ENCODE measurements at places on chromosomes 1 and 21.

- peaks cover 22% of the 10 kb centered on the region for H3K4me1 ChIP-seq
- H3K36me3 ChIP-seq, result no peaks in the 10 kb centered on the region
- no peak overlapping the region for H3K27ac ChIP-seq
- no peaks in the 10 kb centered on the region for H3K27me3 ChIP-seq
- DNase-seq, result no peak
These were observed 11.8 kb upstream of the RNPC3 start for GRCh38 chr1:103513711-103514110.

DNA sequence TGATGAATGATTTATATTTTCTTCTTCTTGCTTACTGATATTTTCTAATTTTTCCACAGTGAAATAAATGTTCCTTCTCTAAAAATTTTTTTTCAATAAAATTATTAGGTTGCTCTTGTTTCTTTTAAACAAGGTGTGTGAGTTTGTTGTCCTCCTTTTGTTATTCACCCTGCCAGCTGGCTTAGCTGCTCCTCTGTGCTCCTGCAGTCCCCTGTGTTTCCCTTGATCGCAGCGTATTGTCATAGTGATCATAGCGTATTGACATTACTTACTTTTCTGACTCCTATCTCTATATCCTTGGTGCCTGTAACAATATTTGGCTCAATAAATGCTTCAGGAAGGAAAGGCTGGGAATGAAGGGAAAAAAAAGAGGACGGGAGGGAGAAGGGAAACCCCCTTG lies 24.9 kb upstream of the PODN start:
- peaks cover 3% of the 10 kb centered on the region for H3K4me1 ChIP-seq
- no peaks in the 10 kb centered on the region for H3K27me3 ChIP-seq
- DNase-seq, result no peak
- peaks cover 20% of the 10 kb centered on the region for H3K36me3 ChIP-seq

- H3K36me3 ChIP-seq, result peaks cover 19% of the 10 kb centered on the region
- peaks cover 29% of the 10 kb centered on the region for H3K4me1 ChIP-seq
- no peak for DNase-seq
- H3K27ac ChIP-seq, result no peak overlapping the region
- H3K4me3 ChIP-seq, result peak overlapping the region; percentile 51
These were observed 3.2 kb downstream of the SLC25A33 start for GRCh38 chr1:9542430-9542829.

- DNase-seq, result no peak
- no peaks in the 10 kb centered on the region for H3K36me3 ChIP-seq
- H3K27me3 ChIP-seq, result peaks cover 60% of the 10 kb centered on the region
- H3K27ac ChIP-seq, result no peak overlapping the region
These were observed 67.3 kb upstream of the LAPTM5 start for GRCh38 chr1:30824736-30825429.

GRCh38 chr1:10389271-10389973 lies 9.4 kb upstream of the PGD start:
- no peak for DNase-seq
- H3K4me1 ChIP-seq, result peaks cover 8% of the 10 kb centered on the region
- H3K27ac ChIP-seq, result no peak overlapping the region
- H3K27me3 ChIP-seq, result no peaks in the 10 kb centered on the region
- H3K4me3 ChIP-seq, result no peak overlapping the region
- H3K36me3 ChIP-seq, result peaks cover 3% of the 10 kb centered on the region

DNA sequence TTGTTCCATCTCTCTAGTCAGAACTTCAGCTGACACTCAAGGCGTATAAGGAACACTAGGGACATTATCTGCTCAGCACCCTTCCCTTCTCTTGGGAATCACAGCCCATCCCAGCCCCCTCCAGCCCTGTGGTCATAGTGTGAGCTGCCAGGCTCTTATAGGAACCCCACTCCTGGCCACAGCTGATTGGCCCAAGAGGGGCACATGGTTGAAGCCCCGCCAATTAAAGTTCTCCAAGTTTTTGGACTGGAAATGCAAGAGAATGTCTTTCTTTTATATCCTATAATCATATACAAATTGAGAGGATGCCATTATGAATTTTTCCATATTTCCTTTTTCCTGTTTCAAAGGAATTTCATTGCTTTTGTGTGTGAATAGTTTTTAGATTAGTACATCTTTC lies 40.7 kb downstream of the FOXO6 start:
- DNase-seq, result no peak
- no peaks in the 10 kb centered on the region for H3K36me3 ChIP-seq
- H3K27me3 ChIP-seq, result peaks cover 9% of the 10 kb centered on the region
- no peak overlapping the region for H3K27ac ChIP-seq
- H3K4me1 ChIP-seq, result no peaks in the 10 kb centered on the region

GRCh38 chr1:40049725-40050124 lies 9.2 kb downstream of the CAP1 start:
- no peak for DNase-seq
- H3K4me3 ChIP-seq, result peak overlapping the region; percentile 9
- peaks cover 62% of the 10 kb centered on the region for H3K4me1 ChIP-seq
- peak overlapping the region; percentile 63 for H3K27ac ChIP-seq
- H3K36me3 ChIP-seq, result peaks cover 78% of the 10 kb centered on the region

DNA sequence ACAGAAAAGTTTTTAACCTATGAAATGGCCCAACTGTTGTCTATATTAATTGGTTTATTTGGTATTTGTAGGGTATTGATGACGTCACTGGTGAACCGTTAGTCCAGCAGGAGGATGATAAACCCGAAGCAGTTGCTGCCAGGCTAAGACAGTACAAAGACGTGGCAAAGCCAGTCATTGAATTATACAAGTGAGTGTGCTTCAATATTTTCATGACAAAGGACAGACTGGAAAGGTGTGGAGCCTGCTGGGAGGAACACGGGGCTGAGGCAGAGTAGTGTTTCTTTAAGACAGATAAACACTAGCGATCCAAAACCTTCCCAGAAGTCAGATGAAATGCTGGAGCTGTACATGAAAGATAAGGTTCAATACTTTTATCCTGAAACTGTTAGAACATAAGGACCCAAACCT lies 76.7 kb downstream of the AK4 start:
- H3K4me3 ChIP-seq, result no peak overlapping the region
- H3K27ac ChIP-seq, result no peak overlapping the region
- H3K27me3 ChIP-seq, result no peaks in the 10 kb centered on the region
- DNase-seq, result no peak

GRCh38 chr1:156435545-156436140 lies 64.9 kb downstream of the MEF2D start:
- H3K27ac ChIP-seq, result peak overlapping the region; percentile 36
- peaks cover 82% of the 10 kb centered on the region for H3K27me3 ChIP-seq
- H3K4me1 ChIP-seq, result peaks cover 40% of the 10 kb centered on the region
- no peaks in the 10 kb centered on the region for H3K36me3 ChIP-seq
- peak; percentile 15 for DNase-seq

DNA sequence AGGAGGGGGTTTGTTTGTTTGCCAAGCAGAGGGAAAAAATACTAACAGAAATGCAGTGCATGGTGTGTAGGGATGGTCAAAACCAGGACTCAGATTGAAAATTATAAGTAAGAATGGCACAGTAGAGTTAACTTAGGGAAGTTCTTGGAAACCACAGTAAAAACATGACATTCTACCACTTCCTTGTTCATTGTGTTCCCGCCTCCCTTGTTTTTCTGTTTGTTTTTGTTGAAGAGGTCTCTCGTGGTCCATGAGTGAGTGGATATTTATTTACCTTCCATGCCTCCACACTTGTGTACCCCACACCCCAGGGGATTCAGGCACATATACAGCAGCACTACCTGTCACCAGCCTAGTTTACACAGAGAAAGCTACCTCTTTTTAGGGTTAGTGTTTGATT lies 69.6 kb downstream of the OLFML2B start:
- H3K36me3 ChIP-seq, result peaks cover 25% of the 10 kb centered on the region
- H3K27me3 ChIP-seq, result no peaks in the 10 kb centered on the region
- no peak overlapping the region for H3K4me3 ChIP-seq
- no peak overlapping the region for H3K27ac ChIP-seq
- no peak for DNase-seq

DNA sequence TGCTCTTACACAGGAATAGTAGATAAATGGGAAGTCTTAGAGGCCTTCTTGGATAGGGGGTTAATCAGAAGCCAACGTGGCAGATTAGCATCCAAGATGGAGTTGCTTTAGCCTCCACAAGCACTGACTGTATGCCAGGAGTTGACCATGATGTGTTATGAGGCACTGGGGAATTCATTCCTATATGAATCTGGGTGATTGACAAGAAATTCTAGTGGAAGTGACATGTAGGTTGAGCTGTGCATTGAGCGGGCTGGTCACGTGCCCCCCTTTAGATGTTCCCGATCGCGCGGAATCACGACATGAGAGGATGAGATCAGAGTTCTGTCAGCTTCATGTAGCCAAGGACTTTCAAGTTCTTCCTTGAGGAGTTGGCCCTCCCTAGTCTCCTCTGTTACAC lies 31.7 kb downstream of the GALNT2 start:
- H3K36me3 ChIP-seq, result peaks cover 5% of the 10 kb centered on the region
- no peak for DNase-seq
- H3K27me3 ChIP-seq, result no peaks in the 10 kb centered on the region
- H3K27ac ChIP-seq, result no peak overlapping the region
- H3K4me3 ChIP-seq, result no peak overlapping the region
- peaks cover 26% of the 10 kb centered on the region for H3K4me1 ChIP-seq

- no peak for DNase-seq
- peaks cover 30% of the 10 kb centered on the region for H3K27me3 ChIP-seq
- peaks cover 8% of the 10 kb centered on the region for H3K4me1 ChIP-seq
- H3K36me3 ChIP-seq, result no peaks in the 10 kb centered on the region
- no peak overlapping the region for H3K27ac ChIP-seq
- H3K4me3 ChIP-seq, result no peak overlapping the region
These were observed 104.1 kb downstream of the CNIH3 start for GRCh38 chr1:224720216-224720615.

- no peaks in the 10 kb centered on the region for H3K27me3 ChIP-seq
- no peak overlapping the region for H3K4me3 ChIP-seq
- H3K4me1 ChIP-seq, result no peaks in the 10 kb centered on the region
- no peak for DNase-seq
- H3K27ac ChIP-seq, result no peak overlapping the region
- no peaks in the 10 kb centered on the region for H3K36me3 ChIP-seq
These were observed 147.1 kb downstream of the KIF26B start for GRCh38 chr1:245301921-245302320.

DNA sequence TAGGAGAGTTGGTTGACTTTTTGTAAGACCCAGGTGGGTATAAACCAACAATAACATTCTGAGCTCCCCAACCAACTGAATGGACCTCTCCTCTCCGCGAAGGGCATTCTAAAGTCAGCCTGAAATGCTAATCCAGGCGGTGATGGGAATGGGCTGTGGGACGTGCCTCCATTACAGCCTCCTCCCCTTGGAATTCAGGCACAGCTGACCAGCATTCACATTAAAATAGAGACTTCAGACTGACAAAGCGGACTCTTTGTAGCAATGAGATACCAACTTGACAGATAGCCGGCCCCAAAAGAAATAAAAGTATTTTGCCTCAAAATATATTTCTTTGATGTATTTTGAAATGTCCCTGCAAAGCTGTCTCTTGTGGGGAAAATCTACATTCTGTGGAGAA lies 101.7 kb downstream of the KIF26B start:
- H3K27ac ChIP-seq, result no peak overlapping the region
- DNase-seq, result no peak
- H3K4me1 ChIP-seq, result no peaks in the 10 kb centered on the region
- no peaks in the 10 kb centered on the region for H3K27me3 ChIP-seq
- no peaks in the 10 kb centered on the region for H3K36me3 ChIP-seq

DNA sequence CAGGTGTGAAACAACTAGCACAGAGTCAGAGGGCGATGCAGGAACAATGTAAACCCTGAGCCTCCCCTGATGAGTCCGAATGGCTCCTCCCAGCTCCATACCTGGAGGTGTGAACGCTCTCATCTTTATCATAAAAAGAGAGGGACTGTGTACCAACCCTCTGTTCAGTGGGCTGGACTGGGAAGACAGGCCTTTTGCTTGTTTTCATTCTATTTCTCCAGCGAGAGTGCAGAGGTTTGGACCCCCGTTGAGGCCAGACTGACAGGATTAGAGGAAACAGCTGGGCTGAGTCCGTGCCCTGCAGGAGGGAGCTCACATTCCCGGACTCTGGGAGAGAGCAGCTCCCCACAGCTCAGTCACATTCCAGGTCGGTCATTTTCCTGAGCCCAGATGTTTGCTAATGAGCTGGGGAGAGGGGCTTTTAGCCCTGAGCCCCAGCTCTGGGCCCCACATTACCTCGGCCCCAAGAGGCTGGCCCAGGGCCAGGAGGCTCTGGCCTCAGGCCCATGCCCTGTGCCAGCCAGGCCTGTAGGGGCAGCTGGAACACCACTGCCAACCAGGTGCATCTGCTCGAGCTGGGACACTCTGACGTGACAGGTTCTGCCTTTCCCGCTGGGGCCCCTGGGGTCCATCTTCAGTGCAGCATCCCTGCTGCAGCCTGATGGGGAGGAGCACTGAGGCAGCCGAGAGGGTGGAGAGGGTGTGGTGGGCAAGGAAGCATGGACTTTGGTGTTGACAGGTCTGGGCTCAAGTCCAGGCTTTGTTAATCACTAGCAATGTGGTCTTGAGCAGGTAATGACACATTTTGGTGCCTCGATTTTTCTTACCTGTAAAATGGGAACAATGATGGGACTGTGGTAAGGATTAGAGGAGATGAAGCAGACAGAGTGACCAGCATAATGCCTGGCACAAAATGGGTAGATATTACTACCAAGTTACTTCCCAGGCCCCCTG lies 3.5 kb upstream of the NBL1 start:
- H3K4me1 ChIP-seq, result peaks cover 8% of the 10 kb centered on the region
- H3K27ac ChIP-seq, result no peak overlapping the region
- H3K4me3 ChIP-seq, result no peak overlapping the region

- peaks cover 18% of the 10 kb centered on the region for H3K27me3 ChIP-seq
- DNase-seq, result no peak
- no peak overlapping the region for H3K4me3 ChIP-seq
- H3K27ac ChIP-seq, result peak overlapping the region; percentile 40
- H3K36me3 ChIP-seq, result peaks cover 28% of the 10 kb centered on the region
- peaks cover 35% of the 10 kb centered on the region for H3K4me1 ChIP-seq
These were observed 1.3 kb downstream of the KRTAP12-3 start for GRCh38 chr21:44658913-44659595.

- H3K4me3 ChIP-seq, result no peak overlapping the region
- no peaks in the 10 kb centered on the region for H3K27me3 ChIP-seq
- peaks cover 20% of the 10 kb centered on the region for H3K4me1 ChIP-seq
- no peak overlapping the region for H3K27ac ChIP-seq
These were observed 660 bp downstream of the CD1C start for GRCh38 chr1:158290321-158290844.

DNA sequence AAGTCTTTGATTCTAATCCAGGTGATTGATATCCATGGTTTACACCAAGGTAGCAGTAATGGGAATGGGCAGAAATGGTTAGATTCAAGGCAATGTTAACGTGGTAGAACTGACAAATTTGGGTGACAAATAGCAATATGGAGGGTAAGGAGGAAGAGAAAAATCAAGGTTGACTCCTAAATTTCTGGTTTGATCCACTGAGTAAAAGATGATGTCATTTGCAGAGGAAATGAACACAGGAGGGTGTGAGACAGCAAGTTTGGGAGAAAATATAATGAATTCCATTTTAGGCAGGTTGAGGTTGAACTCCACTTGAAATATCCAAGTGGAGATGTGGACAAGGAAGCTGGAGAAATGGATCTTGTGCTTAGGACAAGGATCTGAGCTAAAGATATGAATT lies 170.9 kb upstream of the CAMK1G start:
- H3K4me1 ChIP-seq, result no peaks in the 10 kb centered on the region
- DNase-seq, result no peak
- no peak overlapping the region for H3K4me3 ChIP-seq
- peaks cover 21% of the 10 kb centered on the region for H3K27me3 ChIP-seq
- H3K27ac ChIP-seq, result no peak overlapping the region

Measured in activated T-helper 2 cell treated with anti-CD3 and anti-CD28 coated beads, Interferon-gamma antibody, Interleukin-2, Interleukin-4, amounts not matched to agents 10 μg/mL and 5 μg/mL and 100 μg/mL, durations not matched to agents 14 hours and 24 hours and 36 hours (primary cell).